ENCODE measurements at places on chromosomes 3 and 15. TPM values are rescaled to one million over a fixed set of nuclear protein-coding genes. Genes with fewer than 3 reads are reported as not detected.
A peak's percentile ranks its signal among the peaks of the same experiment; 100 is the strongest.

DNA sequence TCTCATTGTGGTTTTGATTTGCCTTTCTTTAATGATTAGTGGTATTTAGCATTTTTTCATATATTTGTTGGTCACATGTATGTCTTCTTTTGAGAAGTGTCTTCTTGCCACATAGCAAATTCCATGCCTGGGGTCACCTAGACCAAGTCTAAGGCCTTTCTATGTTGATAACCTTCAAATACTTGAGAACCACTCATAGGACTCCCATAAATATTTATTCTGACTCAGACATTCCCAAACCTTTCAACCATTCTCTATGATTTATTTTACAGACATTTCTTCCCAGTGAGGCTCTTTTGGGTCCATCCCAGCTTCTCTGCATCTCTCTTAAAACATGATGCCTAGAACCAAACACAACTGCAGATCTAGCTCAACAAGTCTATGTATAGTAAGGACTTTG, 69.2 kb downstream of the ATP8B4 start:
- no peak overlapping the region for H3K4me3 ChIP-seq
- no peak for DNase-seq
- no peaks in the 10 kb centered on the region for H3K4me1 ChIP-seq
- H3K27ac ChIP-seq: no peak overlapping the region
- no peaks in the 10 kb centered on the region for H3K27me3 ChIP-seq
- H3K36me3 ChIP-seq: no peaks in the 10 kb centered on the region

DNA sequence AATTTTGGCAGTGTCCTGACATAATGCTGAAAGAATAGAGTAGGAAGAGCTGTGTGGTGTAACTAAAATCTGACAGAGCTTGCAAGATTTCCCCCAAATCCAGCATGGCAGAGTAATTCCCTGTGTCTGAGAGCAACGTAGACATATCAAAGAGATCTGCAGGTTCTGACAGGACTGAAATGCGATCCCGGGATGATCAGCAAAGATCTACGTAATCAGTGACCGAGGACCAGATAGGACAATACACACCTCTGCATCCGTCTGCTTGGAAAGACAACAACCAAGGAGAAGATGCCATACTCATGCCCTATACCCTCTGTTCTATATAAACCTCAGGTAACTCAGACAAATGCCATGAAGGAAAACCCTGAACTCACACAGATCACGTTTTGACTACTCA, 26.6 kb upstream of the SYNPR start:
- no peak overlapping the region for H3K4me3 ChIP-seq
- no peak for DNase-seq
- H3K36me3 ChIP-seq: no peaks in the 10 kb centered on the region
- H3K27me3 ChIP-seq: no peaks in the 10 kb centered on the region
- H3K4me1 ChIP-seq: no peaks in the 10 kb centered on the region

GRCh38 chr15:66836231-66837030, 134.4 kb downstream of the SMAD6 start:
- H3K4me1 ChIP-seq: peaks cover 16% of the 10 kb centered on the region
- peaks cover 12% of the 10 kb centered on the region for H3K27me3 ChIP-seq
- DNase-seq: no peak
- no peak overlapping the region for H3K27ac ChIP-seq
- H3K36me3 ChIP-seq: no peaks in the 10 kb centered on the region
- H3K4me3 ChIP-seq: no peak overlapping the region

DNA sequence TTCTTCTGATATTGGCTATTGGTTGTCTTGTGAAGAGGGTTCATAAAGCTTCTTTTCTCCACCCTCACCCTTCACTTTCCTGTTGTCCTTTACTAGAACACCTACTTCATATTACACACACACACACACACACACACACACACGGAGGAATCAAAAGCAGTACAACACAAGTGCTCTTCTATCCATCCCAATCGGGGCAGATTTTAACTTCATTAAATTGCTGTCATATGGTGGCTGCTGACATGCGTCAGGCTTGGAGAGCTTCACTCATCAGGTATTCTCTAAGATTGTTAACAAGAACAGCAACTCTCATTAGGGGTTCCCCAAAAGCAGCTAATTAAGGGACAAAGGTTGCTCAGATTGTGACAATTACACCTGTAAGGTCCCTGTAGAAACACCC, 239.1 kb upstream of the MEIS2 start:
- DNase-seq: no peak
- H3K4me1 ChIP-seq: no peaks in the 10 kb centered on the region
- H3K27ac ChIP-seq: no peak overlapping the region
- H3K27me3 ChIP-seq: no peaks in the 10 kb centered on the region

DNA sequence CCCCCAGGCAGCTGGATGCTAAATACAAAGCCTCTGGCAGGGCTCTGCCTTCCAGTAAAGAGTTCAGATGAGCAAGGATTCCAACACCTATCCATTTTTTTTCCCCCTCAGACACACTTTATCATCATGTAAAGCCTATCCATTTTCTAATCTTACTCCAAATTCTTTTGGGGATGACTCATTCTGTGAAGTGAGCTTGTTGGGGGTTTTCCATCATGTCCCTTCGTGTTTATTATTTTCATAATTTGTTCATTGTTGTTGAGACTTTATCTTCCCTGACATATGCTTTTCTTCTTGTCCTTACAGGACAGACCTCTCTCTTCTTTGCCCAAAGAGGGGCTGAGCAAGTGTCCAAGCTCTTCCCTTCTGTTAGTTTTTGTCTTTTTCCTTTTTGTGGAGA, 34.7 kb upstream of the SH3BP5 start:
- H3K36me3 ChIP-seq: no peaks in the 10 kb centered on the region
- H3K4me3 ChIP-seq: no peak overlapping the region
- no peaks in the 10 kb centered on the region for H3K27me3 ChIP-seq
- DNase-seq: no peak

GRCh38 chr15:63051156-63052066, 8.9 kb downstream of the TPM1 start:
- peak overlapping the region; percentile 53 for H3K27ac ChIP-seq
- peaks cover 23% of the 10 kb centered on the region for H3K36me3 ChIP-seq
- H3K4me1 ChIP-seq: peaks cover 38% of the 10 kb centered on the region
- no peaks in the 10 kb centered on the region for H3K27me3 ChIP-seq

DNA sequence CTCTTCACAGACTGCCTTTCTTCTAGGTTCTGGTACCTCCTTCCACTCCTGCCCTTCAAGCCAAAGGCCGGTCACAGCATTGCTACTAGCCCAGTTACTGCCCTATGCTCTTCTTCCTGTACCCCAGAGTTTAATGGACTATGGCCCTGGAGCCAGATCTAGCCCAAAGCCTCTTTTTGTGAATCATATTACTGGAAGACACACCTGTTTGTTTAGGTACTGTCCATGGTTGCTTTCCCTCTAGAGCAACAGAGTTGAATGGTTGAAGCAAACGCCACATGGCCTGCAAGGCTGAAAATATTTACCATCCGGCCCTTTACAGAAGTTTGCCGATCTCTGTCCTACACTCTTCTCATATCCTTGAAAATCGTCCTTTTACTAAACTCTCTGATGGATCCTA, 47.0 kb downstream of the PDZRN3 start:
- H3K4me1 ChIP-seq: no peaks in the 10 kb centered on the region
- DNase-seq: no peak
- no peaks in the 10 kb centered on the region for H3K36me3 ChIP-seq
- H3K27me3 ChIP-seq: no peaks in the 10 kb centered on the region
- H3K27ac ChIP-seq: no peak overlapping the region

DNA sequence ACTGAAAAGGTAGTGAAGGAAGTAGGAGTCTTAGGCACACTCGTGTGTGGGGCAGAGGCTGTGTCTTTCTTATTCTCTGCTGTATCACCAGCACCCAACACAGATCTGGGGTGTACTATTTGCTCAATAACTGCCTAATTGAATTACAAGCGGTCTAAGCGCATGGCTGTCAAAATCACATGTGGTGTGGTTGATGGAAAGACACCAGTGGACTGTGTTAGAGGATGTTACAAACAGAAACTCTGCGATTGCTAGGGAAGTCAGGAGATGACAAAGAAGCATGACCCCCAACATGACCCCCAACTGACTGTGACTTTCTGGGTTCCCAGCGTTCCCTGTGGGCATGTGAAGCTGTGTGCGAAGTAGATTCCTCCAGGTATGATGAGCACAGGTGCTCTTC, 32.0 kb downstream of the ATG7 start:
- DNase-seq: no peak
- no peak overlapping the region for H3K27ac ChIP-seq
- no peak overlapping the region for H3K4me3 ChIP-seq

DNA sequence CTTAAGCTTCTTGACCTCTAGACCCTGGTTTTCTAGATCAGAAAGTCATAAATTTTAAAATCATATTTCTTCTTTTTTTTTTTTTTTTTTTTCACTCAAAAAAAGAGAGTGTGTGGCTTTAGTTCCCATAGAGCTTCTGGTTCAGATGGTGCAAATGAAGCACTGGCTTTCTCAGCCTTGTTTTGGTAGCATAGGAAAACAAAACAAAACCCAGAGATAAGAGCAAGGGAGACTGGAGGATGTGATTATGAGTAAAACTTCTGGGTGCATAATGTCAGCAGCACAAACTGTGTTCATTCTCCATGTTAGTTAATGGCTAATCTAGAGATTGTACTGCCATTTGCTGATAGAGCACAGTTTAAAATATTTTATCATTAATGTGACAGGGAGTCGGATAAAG, 55.4 kb downstream of the RARB start:
- no peaks in the 10 kb centered on the region for H3K27me3 ChIP-seq
- H3K27ac ChIP-seq: no peak overlapping the region
- DNase-seq: no peak

- H3K27ac ChIP-seq: no peak overlapping the region
- H3K27me3 ChIP-seq: peaks cover 5% of the 10 kb centered on the region
- H3K36me3 ChIP-seq: no peaks in the 10 kb centered on the region
- peaks cover 22% of the 10 kb centered on the region for H3K4me1 ChIP-seq
- peak overlapping the region; percentile 75 for H3K4me3 ChIP-seq
Measured at GRCh38 chr3:195908694-195909581, 587 bp upstream of the TNK2 start.

DNA sequence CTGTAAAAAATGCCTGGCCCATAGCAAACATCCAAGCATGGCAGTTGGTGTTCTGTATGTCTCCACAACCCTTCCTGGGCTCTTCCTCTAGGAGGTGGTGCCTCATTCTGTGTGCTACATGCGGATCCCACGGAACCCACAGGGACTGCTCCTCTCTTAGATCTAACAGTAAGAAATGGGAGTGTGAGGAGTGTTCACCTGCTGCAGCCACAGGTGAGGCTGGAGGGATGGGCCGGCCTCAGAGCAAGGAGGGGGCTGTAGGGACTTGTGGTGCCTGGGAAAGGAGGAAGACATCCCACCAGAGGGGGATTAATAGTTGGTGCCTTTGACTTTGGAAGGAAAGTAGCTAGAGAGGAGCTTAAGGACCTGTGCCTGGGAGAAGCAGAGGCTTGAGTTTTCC, 22.2 kb downstream of the SEMA3G start:
- no peak for DNase-seq
- peaks cover 6% of the 10 kb centered on the region for H3K4me1 ChIP-seq
- no peaks in the 10 kb centered on the region for H3K36me3 ChIP-seq
- H3K27me3 ChIP-seq: no peaks in the 10 kb centered on the region

DNA sequence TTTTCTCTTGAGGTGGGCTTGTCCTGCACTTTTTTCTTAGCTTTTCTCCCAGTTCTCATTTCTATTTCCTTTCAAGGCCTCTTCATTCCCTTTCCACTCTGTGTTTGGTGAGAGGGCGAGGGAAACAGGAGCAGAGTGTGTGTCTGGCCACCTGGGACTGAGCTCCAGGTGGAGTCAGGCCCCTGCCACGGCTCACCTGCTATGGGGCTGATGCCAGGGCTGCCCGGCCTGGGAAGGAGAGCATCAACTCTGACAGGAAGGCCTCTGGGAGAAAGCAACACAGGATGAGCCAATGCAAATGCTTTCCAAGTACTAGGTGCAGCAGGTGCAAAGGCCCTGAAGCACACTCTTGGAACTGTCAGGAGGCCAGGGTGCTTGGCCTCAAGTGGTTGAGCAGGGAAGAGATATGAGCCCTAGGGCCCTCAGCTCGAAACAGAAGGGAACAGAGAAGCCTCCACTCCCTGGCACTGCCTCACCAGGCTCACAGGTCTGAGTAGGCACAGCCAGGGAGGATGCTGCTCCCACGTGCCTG, 27.3 kb upstream of the DUSP7 start:
- DNase-seq: no peak
- no peaks in the 10 kb centered on the region for H3K27me3 ChIP-seq
- no peaks in the 10 kb centered on the region for H3K4me1 ChIP-seq
- no peaks in the 10 kb centered on the region for H3K36me3 ChIP-seq
- H3K4me3 ChIP-seq: no peak overlapping the region

- H3K36me3 ChIP-seq: no peaks in the 10 kb centered on the region
- H3K4me1 ChIP-seq: peaks cover 35% of the 10 kb centered on the region
- no peak for DNase-seq
- H3K27ac ChIP-seq: no peak overlapping the region
Measured at GRCh38 chr3:128783774-128784173, 57.8 kb downstream of the RAB7A start.

GRCh38 chr15:67690936-67691335, 134.4 kb upstream of the SKOR1 start:
- DNase-seq: no peak
- peaks cover 16% of the 10 kb centered on the region for H3K4me1 ChIP-seq
- H3K36me3 ChIP-seq: no peaks in the 10 kb centered on the region
- H3K27ac ChIP-seq: no peak overlapping the region

DNA sequence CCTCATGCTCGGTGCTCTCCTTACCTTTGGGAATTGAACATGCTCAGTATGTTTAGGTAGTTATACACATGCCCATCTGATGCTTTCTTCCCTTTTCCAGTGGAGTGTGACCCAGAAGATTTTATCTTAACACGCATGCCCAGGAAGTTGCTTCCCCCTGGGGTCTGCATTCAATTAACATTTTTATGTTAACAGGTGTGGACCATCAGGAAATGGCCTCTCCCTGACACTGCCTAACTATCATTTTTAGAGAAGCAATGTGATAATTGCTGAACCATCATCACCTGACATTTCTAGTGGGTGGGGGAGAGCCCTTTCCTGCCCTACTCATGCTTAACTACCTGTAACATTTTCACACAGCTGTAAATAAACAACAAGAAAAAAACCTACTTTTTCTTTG, 55.1 kb upstream of the TGFBR2 start:
- no peak for DNase-seq
- no peaks in the 10 kb centered on the region for H3K27me3 ChIP-seq
- H3K4me1 ChIP-seq: peaks cover 40% of the 10 kb centered on the region
- peak overlapping the region; percentile 94 for H3K27ac ChIP-seq
- 0 out of 2 replicates have a peak overlapping the region, but pooled peaks have one; percentile 2 for H3K4me3 ChIP-seq
- no peaks in the 10 kb centered on the region for H3K36me3 ChIP-seq

DNA sequence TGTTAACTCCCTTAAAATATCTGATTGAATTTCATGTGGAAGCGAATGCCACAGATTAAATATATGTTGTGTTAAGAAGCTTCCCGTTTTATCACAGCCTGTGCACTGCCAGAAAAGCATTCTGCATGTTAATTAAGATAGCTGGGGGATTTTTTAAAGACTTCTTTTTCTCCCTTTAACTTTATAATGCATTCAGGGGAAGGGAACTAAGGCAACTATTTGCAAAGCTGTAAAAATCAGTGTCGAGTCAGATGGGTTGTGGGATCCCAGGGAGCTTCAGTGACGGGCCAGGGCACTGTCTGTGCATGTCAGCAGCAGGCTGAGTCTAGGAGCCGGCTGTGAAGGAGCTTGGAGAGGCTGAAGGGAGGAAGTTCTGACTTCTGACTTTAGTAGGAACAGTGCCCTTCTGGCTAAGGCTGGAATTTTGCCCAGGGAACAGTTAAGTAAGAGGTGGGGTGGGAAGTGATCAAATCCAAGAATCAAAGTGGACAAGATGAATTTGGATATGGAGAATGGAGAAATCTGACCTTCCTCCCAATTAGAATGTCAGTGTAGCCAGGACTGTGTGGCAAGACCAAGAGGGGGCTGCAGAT, 77.7 kb downstream of the ABHD5 start:
- H3K4me1 ChIP-seq: no peaks in the 10 kb centered on the region
- H3K4me3 ChIP-seq: no peak overlapping the region
- no peaks in the 10 kb centered on the region for H3K27me3 ChIP-seq
- no peaks in the 10 kb centered on the region for H3K36me3 ChIP-seq

The P2RY1 gene
- 59.8 TPM for total RNA-seq

The USP8 gene
- total RNA-seq: 64.8 TPM

The P2RY13 gene
- total RNA-seq: not detected

The FSIP1 gene
- 2.1 TPM for total RNA-seq
